ENCODE measurements at places on chromosomes 2 and 18.
A peak's percentile ranks its signal among the peaks of the same experiment; 100 is the strongest.

DNA sequence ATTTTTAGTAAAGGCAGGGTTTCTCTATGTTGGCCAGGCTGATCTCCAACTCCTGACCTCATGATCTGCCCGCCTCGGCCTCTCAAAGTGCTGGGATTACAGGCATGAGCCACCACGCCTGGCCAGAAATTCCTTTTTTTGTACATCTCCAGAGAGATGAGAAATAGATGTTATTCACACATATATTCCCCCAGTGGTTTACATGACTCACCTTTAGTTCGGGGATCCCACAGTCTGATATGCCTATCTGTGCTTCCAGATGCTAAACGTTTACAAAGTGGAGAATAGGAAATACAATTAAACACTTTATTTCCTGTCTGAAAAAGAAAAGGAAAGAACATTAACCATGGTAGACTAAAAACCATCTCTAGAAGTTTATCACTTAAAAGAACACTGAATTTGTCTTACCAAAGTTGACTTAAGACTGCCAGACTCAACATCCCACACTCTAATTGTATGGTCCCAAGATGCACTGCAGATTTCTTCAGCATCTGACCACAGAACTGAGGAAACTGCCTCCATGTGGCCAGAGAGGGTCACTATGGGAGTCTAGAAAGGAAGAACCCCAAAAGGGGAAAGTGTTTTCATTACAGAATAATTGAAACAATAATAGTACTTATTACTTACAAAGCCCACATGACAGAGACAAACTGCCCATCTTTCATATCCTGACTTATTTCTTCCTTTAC lies 12.6 kb upstream of the ICA1L start:
- no peak for DNase-seq

GRCh38 chr2:60794271-60794863 lies 38.3 kb downstream of the PAPOLG start:
- no peak for DNase-seq

DNA sequence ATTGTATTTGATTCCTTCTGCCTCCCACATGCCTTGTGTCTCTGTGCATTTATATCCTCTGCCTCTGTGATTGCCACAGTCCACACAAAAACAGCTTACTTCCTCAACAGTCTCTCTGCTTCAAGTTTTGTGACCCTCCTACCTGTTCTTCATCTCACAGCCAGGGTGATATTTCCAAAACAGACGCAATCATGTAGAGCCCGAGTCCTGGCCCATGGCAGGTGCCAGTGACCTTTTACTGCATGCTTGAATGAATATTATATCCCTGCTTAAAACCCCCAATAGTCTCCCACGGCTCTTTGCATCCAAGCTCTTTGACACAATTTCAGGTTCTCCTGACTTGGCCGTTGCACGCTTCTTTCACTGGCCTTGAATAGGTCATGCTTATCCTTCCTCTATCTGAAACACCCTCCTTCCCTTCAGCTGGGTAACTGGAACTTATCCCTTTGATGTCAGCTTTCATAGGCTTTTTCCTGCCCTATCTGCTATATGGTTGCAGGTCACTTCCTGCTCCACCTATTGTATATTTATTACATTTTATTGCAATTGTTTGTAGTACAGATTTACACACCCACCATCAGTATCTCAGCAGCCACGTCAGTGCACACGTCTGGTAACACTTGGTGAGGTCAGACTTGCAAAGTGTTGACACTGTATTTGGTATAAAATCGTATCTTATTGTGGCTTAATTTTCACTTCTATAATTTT lies 29.7 kb upstream of the IL1B start:
- no peak for DNase-seq

DNA sequence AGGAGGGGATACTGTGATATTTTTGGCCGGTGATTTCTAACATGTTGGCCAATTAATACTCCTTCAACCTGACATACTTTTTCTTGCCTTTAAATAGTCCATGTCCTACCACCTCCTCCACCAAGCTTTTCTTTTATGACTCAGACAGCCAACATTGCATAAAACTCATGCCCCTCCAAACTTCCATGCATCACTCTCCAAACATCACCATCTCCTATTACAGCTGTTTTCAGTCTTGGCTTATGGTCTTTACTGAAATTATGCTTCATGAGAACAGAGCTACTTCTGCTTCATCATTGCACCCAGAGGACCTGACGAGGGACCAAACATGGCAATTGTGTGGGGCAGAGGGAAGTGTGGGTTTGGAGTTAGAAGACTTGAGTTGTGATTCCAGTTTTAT lies 305.4 kb downstream of the LPIN1 start:
- no peak for DNase-seq

GRCh38 chr2:127683757-127684156 lies 8.4 kb upstream of the LIMS2 start:
- no peak for DNase-seq

DNA sequence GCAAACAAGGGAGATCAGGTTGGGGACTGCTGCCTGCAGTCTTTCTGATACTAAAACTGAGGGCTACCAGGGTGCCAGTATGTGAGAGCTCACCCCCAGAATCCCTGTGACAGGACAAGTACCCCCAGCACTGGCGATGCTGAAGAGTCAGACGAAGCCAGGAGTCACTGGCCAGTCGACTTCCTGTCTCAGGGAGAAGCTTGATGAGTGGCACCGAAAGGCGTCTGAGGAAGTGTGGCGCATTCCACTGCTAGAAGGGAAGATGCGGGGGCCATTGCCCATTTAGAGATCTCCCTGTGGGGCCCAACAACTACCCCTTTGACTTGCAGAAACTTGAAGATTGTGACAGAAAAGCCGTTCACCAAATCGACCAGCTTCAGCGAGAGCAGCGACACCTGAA lies 22.0 kb downstream of the MXD1 start:
- DNase-seq = no peak

- DNase-seq = no peak
Observed at GRCh38 chr2:98522854-98523253, 78.2 kb downstream of the INPP4A start.

GRCh38 chr18:13611601-13612195 lies 114.7 kb downstream of the FAM210A start:
- peak; percentile 69 for DNase-seq

DNA sequence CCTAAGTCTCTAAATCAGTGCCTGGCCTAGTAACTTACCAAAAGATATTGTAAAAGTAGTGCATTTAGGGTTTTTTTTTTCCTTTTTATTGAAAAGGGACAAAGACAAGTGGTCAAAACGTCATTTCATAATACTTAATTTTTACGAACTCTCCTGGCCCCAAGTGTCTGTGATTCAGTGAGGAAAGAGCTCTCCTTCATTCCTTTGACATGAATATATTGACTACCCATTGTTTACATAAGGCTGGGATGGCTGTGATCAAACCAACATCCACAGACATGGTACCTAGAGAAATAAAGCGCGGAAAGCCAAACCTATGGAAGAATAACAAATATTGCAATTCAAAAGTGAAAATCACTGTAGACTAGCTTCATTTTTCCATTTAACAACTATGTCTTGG lies 198.4 kb downstream of the BABAM2 start:
- no peak for DNase-seq

DNA sequence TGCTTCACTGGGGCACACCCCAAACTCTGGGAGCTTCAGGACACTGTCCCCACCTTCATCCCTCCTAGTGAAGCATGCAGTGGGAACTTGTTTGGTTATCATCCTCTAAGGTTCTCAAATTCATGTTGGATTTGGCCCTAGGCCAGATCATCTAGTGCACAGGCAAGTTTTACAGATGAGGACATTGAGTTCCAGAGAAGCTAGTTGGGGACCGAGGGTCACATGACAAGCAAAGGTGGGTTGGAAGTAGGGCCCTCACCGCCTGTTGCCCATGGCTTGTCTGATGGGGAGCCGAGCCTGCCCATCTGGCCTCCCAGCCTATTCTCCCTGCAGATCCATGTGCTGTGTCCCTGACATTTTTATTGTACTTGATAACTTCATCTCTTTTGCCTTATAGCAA lies 2.8 kb downstream of the PRKCE start:
- DNase-seq = no peak

GRCh38 chr2:104448661-104449440 lies 405.1 kb upstream of the POU3F3 start:
- DNase-seq = no peak
